Kasumi-1 (cell line): ENCODE measurements at places on chromosomes 16 and 17.

- DNase-seq = no peak
Observed at GRCh38 chr16:18931756-18932155, 5.5 kb upstream of the SMG1 start.

- no peak for DNase-seq
Observed at GRCh38 chr16:2792940-2793339, 5.3 kb upstream of the PRSS41 start.

DNA sequence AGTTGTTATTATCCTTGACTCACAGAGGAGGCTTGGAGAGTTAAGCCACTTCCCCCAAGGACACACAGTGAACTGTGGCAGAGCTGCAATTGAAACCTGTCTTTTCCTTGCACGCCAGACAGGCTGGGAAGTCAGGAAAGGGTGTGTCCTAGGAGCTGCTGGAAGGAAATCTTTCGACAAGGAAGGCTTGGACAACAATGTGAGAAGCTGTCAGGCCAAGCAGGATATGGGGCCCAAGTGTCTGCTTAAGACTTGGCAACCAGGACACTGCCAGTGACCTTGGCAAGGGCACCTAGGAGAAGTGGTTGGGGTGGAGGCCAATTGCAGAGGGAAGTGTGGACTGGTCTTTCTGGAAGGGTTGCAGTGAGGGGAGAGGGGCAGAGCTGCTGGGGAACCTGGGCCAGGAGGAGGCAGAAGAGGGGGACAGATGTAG lies 2.1 kb upstream of the CAMKK1 start:
- no peak for DNase-seq

DNA sequence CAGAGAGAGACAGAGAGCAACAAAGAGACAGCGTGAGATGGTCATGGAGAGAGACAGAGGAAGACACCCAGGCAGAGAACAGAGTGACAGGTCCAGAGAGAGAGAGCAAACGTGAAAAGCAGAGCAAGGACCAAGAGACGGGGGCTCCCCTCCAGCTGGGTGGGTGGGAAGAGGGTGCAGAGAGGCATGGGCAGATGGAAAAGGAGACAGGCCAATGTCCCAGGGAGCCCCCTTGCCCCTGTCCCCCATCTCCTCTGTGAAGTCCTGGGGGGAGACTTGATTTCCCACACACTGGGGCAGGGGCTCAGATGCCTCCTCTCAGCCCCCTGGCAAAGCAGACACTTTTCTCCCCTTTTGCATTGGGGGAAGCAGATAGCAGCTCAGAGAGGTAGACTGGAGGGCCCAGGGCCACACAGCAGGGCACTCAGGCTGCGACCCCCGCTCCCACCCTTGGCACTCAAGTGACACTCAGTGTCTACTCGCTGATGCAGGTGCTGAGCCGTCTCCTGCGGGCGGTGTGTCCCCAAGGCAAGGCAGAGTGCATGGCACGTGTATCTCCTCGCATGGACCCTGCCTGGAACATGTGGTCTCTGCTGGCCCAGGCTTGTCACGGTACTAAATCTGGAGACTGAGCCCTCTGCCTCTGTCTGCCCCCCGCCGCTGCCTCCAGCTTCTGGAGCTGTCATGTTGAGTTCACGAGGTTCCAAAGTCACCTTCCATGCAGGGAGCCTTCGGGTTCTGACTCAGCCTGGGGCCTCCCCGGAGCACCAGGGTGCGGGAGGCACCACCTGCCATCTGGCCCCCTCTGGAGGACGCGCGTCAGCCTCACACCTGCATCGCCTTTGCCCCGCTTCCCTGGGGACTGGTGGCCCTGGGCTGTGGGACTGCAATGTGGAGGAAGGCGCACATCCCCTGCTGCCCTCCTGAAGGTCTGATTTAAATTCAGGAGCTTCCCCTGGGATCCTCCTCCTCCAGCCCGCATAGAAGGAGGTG lies 215.9 kb upstream of the GSE1 start:
- DNase-seq = no peak

GRCh38 chr17:38333635-38334295 lies 10.0 kb downstream of the GPR179 start:
- peak; percentile 47 for DNase-seq

GRCh38 chr17:37322826-37323561 lies 52.8 kb upstream of the C17orf78 start:
- DNase-seq = no peak

DNA sequence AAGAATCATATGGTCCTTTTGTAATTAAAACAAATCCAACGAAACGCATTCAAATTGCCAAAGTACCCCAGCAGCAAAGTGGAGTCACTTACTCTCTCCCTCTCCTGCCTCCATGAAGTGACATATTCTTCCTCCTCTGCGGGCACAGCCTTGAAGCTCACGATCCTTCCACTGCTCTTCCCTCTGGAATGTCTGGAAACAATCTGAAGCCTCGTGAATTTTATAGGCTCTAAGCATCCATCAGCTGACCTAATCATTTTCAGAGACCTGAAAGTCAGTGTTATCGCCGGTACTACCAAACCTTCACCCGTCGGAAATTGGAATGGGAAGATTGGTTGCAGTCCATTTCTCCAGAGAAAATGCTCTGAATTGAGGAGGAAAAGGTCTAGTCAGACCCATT lies 134.5 kb upstream of the FOXF1 start:
- DNase-seq = no peak

DNA sequence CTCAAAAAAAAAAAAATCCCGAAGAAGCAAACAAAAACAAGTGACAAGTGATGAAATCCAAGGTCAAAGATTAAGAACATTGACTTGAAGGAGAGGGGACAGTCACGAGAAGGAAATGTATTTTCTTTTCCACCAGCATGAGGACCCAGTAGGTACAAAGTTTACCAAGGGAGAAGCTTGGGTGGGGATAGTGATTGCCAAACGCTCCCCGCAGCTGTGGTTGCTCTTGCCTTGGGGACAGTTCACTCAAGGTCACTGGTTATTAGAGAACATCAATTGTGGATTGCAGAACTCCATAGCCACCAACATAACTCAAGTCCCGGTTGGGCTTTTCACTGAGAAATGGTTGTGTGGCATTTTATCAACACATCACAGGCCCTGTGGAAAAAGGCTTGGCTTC lies 27.0 kb downstream of the RSL1D1 start:
- no peak for DNase-seq

GRCh38 chr17:2085648-2085949 lies 30.7 kb downstream of the HIC1 start:
- no peak for DNase-seq

- DNase-seq = no peak
Observed at GRCh38 chr16:89295915-89296314, 78.4 kb downstream of the ZNF778 start.

DNA sequence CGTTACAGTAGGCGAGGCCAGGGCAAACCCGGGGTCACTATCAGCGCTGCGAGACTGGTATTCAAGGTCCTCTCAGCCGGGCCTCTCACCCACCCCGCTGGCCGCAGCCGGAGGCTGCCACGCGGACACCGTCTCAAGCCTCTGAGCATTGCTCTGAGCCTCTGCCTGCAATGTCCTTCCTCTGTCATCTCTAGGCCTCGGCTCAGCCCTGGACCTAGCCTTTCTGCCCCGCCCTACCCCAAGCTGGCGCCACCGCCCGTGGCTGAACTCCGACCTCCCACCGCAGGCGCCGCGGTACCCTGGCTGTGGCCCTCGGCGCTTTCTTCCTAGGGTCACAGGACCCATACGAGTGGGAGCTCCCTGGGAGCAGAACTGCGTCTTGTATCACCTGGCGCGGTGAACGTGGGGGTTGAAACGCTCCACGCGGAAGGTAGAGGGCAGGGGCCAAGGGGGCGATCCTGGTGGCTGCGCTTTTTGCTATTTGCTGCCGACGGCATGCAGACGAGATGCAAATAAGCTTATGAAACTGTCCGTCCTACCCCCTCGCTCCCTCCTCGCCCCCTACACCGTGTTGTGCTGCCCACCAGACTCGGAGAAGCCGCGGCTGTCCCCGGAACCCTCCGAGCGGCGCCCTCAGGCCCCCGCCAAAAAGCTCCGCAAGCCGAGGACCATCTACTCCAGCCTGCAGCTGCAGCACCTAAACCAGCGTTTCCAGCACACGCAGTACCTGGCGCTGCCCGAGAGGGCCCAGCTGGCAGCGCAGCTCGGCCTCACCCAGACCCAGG lies 3.7 kb downstream of the DLX4 start:
- DNase-seq = no peak

DNA sequence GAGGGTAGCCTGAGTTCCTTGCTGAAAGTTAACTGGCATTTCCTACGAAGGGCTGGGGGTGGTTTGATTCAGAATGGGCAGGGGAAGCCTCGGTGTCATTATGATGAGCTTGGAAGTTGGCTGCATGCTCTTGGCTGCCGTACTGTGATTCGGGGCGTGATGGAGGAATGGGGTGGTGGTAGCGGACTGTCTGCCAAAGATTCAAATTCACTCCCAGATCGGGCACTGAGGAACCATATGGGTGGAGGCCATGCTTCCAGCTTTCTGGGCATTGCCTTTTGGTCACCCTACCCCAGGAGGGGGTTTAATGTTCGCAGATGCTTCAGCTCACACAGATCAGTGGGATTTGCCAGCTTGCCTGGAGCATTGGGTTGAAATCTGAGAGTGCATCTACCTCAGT lies 492.8 kb upstream of the EEF2KMT start:
- DNase-seq = no peak

- peak; percentile 98 for DNase-seq
Observed at GRCh38 chr16:72203401-72203800, 31.4 kb upstream of the PMFBP1 start.

GRCh38 chr17:66002812-66003211 lies 189.1 kb downstream of the CEP112 start:
- no peak for DNase-seq

DNA sequence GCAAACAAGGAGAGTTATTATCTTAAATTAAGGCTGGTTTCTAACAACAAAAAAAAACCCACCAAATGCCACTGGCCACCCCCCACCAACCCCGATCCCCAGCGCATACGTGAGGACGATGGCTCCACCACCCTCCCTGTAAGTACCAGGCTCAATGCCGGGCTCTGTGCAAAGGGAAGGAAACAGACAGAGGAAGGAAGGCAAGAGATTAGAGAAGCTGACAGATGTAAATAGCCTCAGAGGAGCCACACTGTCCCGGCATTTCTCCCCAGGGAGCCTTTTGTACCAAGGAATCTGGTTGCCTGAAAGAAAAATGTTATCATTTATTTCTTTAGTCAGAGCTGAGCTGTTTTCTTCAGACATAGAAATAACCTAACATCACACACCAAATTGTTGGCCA lies 13.1 kb downstream of the SOST start:
- DNase-seq = peak; percentile 19

DNA sequence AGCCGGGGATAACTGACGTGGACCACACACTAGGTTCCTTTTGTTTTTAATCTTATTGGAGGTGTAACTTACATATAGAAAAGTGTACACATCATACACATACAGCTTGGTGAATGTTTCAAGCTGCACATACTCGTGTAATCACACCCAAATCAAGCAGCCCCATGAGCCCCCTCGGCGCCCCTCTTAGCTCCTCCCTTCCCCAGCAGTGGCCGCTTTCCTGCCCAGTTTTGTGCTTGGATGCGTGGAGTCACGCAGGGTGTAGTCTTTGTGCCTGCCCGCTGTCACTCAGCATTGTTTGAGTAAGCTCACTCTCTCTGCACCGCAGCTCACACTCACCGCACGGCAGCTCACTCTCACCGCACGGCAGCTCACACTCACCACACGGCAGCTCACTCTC lies 151.7 kb upstream of the CHMP6 start:
- no peak for DNase-seq

DNA sequence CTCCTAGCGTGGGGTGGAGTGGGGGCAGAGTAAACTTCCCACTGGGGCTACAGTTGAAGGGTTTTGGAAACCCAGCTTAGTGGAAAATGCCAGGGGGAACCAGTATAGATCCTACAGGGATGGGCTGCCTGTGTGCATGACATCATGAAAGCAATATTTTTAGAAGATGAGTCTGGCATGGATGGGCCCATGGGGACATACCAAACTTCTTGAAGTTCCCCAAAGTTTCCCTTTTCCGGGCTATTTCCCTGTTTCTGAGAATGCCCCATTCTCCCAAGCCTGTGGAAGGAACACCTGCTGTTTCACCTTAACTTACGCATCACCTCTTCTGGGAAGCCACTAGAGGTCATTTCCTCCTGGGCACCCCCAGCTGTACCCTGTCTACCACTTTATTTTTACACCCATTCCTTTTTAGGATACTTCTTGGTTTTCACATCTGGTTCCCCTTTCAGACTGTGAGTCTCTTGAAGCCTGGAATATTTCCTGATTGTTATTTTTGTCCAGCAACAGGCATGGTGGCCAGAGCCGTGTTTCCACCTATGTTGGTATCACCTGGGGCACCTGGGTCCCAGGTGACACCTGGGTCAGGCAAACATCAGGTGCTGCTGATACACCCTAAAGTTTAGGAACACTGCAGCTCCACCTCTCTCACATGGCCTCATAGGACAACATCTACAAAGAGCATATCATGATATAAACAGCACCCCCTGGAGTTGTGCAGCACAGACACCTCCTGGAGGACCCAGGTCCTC lies 9.8 kb downstream of the SOCS3 start:
- peak; percentile 29 for DNase-seq

DNA sequence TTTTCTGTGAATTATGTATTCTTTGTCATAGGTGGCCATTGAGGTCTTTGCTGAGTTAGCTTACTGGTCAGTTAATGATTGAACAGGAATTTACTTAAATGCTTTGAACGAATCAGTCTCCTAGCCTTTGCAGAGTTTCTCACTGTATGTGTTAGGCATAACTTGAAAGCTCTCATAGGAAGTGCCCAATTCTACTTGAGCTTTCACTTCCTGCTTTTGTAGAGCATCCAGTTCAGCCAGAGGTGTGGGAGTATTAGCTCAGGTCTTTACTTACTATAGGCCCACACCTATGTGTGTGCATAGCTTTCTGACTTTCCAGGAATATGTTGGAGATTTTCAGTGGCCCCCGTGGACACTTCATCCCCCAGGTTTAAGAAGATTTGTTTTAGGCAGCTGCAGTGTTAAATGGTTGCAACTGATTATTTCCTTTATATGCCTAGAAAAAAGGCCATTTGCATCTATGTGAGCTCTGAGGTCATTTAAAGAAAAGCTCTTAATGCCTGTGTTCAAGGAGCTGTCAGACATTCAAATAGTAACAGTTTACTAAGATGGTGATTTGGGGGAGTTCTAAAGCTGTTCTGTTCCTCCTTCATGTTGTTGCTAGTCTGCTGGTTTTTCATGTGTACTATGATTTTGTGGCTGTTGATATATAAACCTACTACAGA lies 62.3 kb downstream of the PHKB start:
- DNase-seq = peak; percentile 38

GRCh38 chr17:31508288-31509094 lies 117.0 kb downstream of the RAB11FIP4 start:
- peak; percentile 39 for DNase-seq

GRCh38 chr16:10130538-10130937 lies 51.7 kb downstream of the GRIN2A start:
- no peak for DNase-seq
